ENCODE measurements at places on chromosomes 6 and 20.

GRCh38 chr6:88730611-88731011 is 232.8 kb downstream of the RNGTT start:
- no peak for DNase-seq

DNA sequence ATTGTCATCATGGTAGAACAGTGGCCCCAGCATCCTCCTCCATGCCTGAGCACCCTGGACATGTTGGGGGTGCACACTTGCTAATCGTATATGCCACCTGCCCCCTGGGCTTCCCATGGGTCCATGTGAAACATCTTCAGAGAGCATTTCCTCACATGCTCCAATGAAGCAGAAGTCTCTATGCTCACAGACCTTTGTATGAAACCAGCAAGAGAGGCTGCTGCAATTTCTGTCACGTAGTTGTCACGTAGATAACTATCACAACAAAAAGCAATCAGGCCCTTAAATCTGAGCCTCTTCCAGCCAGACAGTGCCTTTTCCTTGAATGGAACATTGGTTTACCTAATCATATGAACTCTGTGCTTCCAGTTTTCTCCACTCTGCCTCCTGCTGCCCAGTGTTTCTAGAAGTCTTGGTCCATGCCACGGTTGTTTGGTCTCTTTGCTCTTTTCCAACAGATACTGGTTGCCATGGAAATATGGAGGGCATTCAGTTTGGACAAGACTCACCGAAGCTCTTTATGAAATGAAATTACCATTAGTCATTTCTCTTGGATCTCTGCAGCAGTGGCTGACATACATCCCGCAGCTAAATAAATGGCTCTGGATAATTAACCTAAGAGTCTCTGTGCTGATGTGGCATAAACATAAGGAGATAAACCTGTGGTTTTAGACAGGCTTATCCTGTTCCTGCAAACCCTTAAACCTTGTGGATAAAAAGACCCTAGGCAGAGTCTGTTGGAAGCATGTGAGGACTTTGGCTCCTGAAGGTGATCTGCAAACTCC is 172.8 kb upstream of the SYNDIG1 start:
- no peak for DNase-seq

DNA sequence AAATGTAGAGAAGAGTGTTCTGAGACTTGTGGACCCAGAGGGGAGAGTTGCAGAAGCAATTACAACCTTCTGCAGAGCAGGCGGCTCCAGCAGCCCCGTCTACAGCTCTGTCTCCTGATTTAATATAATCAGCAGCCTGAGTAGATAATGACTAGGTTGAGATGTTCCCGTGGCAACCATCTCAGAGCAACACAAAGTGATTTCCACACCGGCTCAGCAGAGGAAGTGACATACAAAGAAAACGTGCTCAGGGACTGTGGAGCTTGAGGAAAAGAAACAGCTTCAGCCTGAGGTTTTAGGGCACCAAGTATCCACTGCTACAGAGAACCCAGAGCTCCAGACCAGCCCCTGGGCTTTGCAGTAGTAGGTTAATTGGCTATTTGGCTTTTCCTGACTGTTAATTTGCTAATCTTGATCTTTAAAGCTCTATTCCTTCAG is 136.4 kb downstream of the MTFR2 start:
- no peak for DNase-seq

GRCh38 chr20:31740208-31740607 is 1.1 kb downstream of the TPX2 start:
- DNase-seq: peak; percentile 39

DNA sequence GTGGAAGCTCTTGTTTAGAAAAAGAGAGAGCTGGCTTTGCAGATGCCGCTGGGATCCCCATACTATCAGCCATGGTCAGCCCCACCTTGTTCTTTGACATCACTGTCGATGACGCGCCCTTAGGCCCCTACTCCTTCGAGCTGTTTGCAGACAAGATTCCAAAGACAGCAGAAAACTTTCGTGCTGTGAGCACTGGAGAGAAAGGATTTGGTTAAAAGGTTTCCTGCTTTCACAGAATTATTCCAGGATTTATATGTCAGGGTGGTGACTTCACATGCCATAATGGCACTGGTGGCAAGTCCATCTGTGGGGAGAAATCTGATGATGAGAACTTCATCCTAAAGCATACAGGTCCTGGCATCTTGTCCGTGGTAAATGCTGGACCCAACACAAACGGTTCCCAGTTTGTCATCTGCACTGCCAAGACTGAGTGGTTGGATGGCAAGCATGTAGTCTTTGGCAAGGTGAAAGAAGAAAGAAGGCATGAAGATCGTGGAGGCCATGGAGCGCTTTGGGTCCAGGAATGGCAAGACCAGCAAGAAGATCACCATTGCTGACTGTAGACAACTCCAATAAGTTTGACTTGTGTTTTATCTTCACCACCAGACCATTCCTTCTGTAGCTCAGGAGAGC is 2.4 kb upstream of the BLCAP start:
- no peak for DNase-seq

- no peak for DNase-seq
These were observed 34.9 kb downstream of the SLC22A23 start for GRCh38 chr6:3421791-3422434.

DNA sequence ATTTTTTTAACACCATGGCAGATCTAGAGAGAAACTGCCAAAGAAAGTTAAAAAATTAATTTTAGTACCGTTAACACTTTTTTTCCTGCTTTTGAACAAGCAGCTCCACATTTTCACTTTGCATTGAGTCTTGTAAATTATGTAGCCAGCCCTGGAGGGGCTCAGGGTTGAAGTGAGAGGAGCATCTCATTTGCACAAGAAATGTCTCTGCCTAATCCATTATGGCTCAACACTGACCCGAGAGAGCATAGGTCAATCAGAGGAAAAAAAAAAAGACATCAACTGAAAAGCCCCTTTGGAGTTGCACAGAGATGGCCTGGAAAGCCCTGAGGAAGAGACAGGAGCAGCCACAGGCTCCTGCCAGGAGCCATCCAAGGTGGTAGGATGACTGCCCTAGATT is 4.3 kb upstream of the SLPI start:
- DNase-seq: no peak

- peak; percentile 24 for DNase-seq
These were observed 233.1 kb upstream of the ZNF217 start for GRCh38 chr20:53826597-53827291.

Measured in NCI-H2171 treated with DMSO at 0.1 percent for 48 hours (cell line).